HCT116 (cell line): ENCODE measurements at places on chromosomes 2 and 18. TPM values are rescaled to one million over a fixed set of nuclear protein-coding genes. Genes with fewer than 3 reads are reported as not detected.

DNA sequence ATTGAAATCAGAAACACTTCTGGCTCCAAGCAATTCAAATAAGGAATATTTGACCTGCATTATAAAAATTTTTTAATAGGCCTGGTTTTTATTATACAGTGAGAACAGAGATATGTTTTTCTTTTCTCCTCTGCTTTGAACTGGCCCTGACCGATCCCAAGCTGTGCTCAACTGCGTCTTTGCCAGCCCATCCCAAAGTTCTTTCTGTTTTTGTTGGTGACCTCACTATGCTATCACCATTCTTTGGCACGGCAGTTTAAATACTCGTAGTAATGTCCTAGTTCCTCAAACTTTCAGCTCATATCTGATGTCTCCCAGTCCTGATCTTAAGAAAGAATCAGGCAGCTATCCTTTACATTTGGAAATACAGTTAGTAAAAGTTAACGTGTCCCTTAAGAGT is 42.3 kb upstream of the NETO1 start:
- DNase-seq: no peak

GRCh38 chr2:85728883-85729824 is 24.6 kb upstream of the ATOH8 start:
- DNase-seq: peak; percentile 39

DNA sequence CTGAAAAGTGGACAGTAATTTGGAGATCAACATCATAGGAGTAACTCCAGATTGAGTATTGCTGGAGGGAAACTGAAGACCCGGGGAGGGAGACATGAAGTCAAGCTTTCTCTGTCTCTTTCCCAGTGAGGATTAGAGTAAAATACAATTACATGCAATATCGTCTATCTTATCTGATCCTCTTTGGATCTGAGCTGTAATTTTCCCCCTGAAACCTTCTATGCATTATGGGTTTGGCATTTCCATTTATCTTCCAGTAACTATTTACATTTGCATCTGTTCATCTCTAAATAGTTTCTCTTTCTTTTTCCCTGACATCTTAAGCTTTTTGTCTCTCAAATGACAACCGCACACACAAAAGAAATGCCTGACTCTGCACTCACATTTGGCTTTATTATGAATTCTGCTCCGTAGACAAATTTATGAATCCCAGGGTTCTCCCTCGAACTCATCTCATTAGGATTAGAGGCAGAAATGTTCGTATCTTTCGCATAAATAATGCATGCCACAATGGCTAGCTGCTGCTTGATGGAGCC is 113.1 kb downstream of the SPP2 start:
- no peak for DNase-seq

- no peak for DNase-seq
These were observed 471.9 kb upstream of the UBE2E3 start for GRCh38 chr2:180508458-180508857.

DNA sequence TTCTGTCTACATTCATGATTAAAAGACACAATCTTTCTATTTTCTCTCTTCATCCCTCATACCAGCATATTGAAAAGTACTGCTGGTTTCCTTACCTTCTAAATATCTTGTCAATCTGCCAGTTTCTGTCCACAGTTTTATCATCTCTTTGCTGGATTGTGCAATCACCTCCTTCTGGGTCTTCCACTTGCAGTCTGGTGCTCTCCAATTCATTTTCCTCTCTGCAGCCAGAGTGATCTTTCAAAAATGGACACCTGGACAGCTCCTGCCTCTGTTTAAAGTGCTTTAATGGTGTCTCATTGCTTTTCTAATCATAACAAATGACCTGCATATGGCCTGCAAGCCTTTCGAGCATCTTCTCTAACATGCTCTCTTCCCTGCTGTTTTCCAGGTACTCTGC is 94.0 kb downstream of the C1QL2 start:
- DNase-seq: no peak

- no peak for DNase-seq
These were observed 3.4 kb downstream of the OTX1 start for GRCh38 chr2:63053889-63054602.

GRCh38 chr2:42978887-42979415 is 186.6 kb upstream of the HAAO start:
- DNase-seq: no peak

DNA sequence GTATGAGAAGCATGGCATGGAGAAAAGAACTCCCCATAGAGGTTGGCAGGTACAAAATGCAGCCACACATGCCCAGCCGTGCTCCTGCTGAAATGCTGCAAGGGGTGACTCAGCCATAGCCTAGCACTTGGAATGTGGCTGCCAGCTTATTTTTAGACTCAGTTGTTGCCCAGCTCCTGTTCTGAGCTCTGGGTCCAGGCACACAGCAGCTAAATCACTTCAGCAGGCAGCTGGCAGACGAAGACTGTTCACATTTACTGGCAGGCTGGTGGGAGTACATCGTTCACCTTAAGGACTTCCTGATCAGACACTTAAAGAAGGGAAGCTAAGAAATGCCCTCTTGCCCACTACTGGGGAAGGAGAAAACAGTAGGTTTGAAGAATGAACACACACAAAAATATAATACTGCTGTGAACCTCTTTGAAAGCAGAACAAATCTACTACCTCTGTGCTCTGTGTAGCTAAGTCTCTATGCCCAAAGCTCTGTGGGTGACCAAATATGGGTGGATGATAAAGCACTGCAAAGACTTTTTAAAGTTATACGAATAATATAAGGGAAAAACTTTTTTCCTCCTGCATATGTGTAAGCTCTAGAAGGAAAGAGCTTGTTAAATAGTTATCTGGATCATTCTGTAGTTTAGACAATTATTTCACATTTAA is 146.1 kb downstream of the LNPK start:
- DNase-seq: peak; percentile 18

DNA sequence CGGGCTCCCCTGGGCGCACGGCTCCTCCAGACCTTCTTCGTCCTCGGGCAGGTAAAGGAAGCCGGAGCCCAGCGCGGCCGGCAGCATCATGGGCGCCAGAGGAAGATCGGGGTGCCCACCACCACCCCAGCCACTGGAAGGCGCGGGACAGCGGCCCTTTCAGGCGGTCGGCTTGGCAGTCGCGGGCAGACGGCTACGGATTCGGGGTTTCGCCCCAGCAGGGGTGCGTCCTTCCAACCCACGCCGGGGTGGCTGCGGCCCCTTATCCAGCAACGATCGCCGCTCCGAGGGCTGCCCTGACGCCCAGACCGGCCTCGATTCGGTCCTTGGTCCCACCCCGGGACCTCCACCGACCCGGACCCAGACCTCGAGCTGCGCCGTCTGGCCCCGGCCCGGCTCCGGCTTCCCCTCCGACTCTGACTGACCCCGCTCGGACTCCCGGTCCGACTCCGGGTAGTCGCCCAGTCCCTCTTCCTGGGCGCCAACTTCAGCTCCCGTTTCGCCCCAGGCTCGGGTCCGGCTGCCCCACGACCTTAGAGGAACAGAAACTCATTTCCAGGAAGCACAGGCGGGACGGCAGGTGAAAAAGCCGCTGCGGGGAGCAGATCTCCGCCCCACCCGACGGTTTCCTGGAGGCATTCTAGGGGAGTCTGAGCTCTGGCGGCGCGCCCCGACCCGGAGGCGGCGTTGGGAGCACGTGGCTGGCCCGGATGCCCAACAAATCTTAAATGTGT is 30.2 kb upstream of the SSB start:
- DNase-seq: no peak

Gene ALK
- total RNA-seq: not detected

Gene ITPRIPL1
- total RNA-seq: 12.4 TPM
